ENCODE measurements at places on chromosomes 5 and 9.
A peak's percentile ranks its signal among the peaks of the same experiment; 100 is the strongest.

- DNase-seq, result no peak
These were observed 46.6 kb downstream of the PTPN3 start for GRCh38 chr9:109451311-109452025.

- DNase-seq, result no peak
These were observed 17.7 kb downstream of the ROPN1L start for GRCh38 chr5:10459080-10460055.

- DNase-seq, result no peak
These were observed 21.5 kb upstream of the MAN2A1 start for GRCh38 chr5:109668237-109668636.

DNA sequence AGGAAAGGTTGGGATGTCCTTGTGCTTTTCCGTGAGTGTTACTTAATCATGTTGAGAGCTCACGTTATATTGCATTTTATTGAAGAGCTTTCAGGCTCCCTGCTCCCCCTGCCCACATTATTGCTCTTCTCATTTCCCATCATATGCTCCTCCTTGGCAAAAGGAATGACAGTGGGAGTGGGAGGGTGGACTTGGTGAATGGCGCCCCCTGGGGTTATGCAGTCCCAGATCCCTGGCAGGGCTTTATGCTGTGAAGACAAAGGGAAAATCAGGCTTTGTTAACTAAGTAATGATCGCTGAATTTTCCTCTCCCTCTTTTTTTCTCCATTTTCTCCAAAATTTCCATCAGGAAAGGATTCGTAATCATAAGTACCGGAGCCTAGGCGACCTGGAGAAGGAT is 166.6 kb downstream of the SMARCA2 start:
- DNase-seq, result no peak

- DNase-seq, result no peak
These were observed 205.5 kb downstream of the CACNA1B start for GRCh38 chr9:138082918-138083636.

DNA sequence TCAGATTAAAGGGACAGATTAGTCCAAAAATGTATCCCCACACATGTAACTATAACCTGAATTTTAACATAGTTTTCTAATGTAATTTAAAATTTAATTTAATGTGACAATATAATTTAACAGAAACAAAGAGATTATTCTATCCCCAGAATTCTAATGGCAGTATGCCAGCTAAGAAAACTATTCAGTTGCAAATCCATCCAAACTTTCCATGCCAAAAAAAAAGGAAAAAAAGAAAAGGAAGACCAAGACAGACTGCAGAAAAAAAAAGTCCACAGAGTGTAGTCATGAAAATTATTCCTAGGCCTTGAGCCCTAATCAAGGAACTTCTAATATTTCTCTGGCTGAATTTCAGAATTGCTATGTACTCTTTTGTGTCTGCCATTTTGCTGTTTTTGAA is 217.6 kb downstream of the CDH18 start:
- no peak for DNase-seq

- no peak for DNase-seq
These were observed 125.3 kb upstream of the IQGAP2 start for GRCh38 chr5:76277736-76278135.

GRCh38 chr9:80025796-80026520 is 454.2 kb downstream of the TLE4 start:
- no peak for DNase-seq

DNA sequence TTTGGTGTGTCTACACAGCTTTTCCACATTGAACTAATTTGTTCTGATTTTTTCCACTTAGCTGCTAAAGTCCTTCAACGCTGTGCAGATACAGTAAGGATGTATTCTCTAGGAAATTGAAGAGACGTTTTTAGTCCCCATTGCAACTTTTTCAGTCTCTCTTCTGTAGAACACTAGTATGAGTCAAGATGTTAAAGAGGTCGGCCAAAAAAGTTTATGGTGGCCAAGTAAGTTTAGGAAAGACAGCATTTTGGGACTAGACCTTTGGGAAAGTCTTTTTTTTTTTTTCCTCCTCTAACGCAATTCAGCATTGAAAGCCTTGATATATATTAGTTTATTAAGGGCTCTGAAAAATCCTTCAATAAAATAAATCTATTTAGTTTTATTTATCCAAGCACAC is 243.5 kb upstream of the FBXL7 start:
- no peak for DNase-seq

- peak; percentile 49 for DNase-seq
These were observed 38.0 kb downstream of the PAX5 start for GRCh38 chr9:36995927-36996705.

- no peak for DNase-seq
These were observed 231.3 kb downstream of the NPR3 start for GRCh38 chr5:32942225-32942989.

DNA sequence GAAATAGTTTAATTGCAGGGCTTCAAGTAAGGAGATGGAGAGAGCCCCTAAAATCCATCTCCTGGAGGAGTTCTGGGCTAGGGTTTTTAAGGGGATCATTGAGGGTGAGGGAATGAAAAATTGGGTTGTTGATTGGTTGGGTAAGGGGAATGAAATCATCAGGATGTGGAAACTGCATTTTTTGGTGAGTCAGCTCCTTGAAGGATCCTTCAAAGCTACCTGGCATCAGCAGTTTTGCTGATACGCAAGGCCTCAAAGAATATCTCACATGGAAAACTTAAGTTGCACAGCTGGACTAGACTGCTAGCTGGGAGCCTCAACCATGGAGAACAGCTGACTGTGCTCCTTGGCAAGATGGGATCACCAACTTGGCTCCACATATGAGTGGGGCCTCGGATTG is 136.7 kb downstream of the FGF10 start:
- no peak for DNase-seq

DNA sequence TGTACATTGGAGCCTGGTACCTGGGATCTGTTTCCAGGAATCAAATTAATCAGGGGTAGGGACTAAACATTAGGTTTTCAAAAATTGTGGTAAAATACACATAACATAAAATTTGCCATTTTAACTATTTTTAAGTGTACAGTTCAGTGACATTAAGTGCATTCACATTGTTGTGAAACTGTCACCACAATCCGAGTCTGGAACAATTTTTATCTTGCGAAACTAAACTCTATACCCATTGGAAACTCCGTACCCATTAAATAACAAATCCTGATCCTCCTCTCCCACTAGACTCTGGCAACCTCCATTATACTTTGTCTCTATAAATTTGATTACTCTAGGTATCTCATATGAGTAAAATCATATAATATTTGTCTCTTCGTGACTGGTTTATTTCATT is 486.2 kb downstream of the GADD45G start:
- DNase-seq, result no peak

DNA sequence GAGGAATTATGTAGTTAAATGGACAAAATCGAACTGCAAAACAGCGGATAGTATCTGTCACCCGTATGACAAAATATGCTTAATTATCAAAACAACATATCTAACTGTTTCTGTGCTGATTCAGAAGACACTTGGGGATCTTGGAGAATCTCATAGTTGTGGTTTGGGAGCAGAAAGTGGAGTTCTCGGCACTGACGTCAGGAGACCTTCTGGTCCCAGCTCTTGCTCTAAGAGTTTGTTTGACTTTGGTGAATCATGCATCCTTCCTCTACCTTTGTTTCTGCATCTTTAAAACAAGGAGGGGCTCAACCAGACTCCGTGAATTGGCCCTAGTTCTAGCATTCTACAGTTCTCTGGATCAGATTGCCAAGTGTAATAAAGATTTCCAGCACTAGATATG is 37.0 kb upstream of the TAF1L start:
- no peak for DNase-seq

GRCh38 chr9:38638881-38639576 is 18.6 kb upstream of the ANKRD18A start:
- no peak for DNase-seq

GRCh38 chr9:21160178-21160577 is 6.3 kb downstream of the IFNA21 start:
- no peak for DNase-seq

- no peak for DNase-seq
These were observed 136.3 kb downstream of the FOXD1 start for GRCh38 chr5:73312146-73312871.

DNA sequence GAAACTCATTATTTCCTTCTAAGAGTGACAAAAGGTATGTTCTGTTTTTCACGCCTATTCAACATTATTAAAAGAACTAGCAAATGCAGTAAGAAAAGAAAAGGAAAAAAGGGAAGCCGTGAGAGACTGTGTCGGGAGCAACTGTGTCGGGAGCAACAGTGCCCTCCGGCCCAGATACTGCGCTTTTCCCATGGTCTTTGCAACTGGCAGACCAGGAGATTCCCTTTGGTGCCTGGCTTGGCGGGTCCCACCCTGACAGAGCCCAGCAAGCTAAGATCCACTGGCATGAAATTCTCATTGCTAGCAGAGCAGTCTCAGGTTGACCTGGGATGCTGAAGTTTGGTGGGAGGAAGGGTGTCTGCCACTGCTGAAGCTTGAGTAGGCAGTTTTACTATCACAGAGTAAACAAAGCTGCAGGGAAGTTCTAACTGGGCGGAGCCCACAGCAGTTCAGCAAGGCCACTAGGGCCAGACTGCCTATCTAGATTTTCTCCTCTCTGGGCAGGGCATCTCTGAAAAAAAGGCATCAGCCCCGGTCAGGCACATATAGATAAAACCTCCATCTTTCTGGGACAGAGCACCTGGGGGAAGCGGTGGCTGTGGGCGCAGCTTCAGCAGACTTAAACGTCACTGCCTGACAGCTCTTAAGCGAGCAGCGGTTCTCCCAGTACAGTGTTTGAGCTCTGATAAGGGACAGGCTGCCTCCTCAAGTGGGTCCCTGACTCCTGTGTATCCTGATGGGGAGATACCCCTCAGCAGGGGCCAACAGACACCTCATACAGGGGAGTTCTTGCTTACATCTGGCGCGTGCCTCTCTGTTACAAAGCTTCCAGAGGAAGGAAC is 1237.4 kb upstream of the CDH18 start:
- no peak for DNase-seq

DNA sequence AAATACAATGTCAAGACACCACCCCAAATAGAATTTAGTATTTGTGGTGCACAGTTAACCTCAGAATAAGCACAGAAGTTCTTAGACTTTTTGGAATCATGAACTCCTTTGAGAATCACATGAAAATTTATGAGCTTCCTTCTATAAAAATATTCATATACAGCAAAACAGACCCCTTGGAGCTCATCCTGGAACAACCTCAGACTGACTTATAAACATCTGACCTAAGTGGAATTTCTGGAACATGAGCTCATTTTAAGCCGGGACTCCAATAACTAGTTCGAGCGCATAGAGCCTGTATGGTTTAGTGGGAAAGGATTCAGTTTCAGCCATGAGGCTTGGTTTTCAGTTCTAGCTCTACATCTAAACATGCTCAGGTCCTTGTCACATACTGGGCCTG is 192.3 kb downstream of the DEPDC1B start:
- DNase-seq, result no peak

DNA sequence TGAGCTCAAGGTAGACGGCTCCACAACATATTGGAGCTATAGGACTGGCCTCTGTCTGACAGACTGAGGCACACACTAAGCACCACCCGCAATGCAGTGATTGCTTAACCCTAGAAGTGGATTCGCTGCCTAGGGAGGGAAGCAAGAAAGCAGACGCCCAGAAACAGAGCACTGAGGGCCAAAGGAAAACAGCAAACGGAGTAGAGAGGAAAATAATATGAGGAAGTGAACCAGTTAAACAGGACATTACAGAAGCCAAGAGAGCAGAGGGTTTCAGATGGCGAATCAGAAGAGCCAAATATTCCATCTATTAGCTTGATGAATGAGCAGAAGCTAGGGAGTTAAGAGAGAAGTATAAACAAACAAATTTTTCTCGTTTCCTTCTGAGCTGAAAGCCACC is 139.2 kb upstream of the LHFPL2 start:
- DNase-seq, result no peak

DNA sequence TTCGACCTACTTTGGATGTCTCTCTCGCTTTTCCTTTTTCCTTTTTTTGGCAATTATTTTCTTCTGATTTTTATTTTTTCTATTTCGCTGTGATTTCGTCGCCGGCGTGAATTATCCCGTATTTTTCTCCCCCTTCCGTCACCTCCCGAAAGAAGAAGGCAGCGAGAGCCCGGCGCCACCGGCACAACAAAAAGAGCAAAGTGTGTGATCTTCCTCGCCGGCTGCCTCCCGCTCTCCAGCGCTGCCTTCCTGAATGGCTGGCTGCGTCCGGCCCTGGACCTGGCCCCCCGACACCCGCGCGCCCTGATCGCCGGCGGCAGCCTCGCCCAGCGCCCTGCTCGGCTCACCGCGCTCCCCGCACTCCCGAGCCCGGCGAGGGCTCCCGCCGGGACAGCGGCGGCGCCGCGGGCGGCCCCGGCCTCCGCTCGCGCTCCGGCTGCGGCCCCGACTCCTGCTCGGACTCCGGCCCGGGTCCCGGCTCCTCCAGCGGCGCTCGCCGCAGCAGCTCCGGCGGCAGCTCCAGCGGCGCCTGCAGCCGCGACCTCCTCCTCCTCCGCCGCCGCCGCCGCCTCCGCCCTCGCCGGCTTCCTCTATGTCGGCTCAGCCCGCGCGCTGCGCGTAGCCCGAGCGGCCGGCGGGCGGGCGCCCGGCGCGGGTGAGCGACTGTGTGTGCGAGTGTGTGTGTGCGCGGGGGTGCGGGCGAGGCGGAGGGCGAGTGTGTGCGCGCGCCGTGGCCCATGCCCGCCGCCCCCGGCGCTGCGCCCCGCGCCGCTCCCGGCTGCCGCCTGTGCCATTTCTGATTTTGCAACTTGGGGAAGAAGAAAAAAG is 960 bp downstream of the NR2F1 start:
- no peak for DNase-seq

- no peak for DNase-seq
These were observed 224.8 kb downstream of the PSAT1 start for GRCh38 chr9:78521680-78522079.

DNA sequence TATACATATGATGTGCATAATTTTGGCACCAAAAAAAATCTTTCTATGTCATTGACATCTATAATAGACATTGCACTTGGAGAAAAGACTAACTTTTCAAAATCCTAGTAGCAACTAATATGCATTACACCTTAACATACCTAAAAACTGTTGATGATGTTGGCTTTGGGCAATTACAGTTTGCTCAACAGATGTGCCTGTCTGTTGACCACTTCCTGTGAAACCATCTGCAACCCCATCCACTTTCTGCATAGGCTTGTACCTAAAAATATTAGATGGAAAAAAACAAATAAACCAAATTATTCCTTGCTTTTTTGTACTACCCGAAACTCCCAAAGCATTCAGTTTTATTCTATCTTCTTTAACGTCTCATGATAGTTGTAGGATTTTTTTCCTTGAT is 248.6 kb downstream of the RFX3 start:
- no peak for DNase-seq

DNA sequence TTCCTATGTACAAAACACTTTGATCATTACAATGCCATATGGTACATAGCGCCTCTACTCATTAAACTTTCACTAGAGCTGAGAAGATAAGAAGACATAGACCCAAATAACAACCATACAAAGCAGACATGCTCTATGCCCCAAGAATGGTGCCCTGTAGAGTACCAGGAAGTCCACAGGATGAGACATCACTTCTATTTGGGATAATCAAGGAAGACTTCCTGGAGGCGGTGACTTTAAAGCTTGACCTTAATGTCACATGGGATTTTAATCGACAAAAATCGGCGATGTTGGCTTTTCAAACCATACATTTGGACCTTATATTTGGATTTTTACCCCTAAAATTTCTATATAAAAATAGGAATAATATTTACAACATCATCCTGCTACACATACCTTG is 224.3 kb upstream of the MAP3K1 start:
- no peak for DNase-seq
